SJSA1 (cell line): ENCODE measurements at places on chromosomes 6 and 20. TPM values are rescaled to one million over a fixed set of nuclear protein-coding genes. Genes with fewer than 3 reads are reported as not detected.

GRCh38 chr6:4844108-4844507 lies 67.9 kb downstream of the CDYL start:
- H3K4me3 ChIP-seq = no peak overlapping the region
- DNase-seq = no peak
- H3K36me3 ChIP-seq = no peaks in the 10 kb centered on the region
- H3K27me3 ChIP-seq = no peaks in the 10 kb centered on the region

DNA sequence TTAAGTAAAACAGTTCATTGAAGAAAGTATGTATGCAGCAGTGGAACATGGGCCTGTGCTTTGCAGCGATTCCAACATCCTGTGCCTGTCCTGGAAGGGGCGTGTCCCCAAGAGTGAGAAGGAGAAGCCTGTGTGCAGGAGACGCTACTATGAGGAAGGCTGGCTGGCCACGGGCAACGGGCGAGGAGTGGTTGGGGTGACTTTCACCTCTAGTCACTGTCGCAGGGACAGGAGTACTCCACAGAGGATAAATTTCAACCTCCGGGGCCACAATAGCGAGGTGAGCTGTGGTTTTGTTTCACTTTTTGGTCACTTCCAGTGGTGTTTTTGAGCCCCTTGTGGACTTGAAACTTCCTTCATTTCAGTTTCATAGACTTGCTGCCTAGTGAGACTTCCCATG lies 1.7 kb downstream of the TULP4 start:
- H3K27ac ChIP-seq = no peak overlapping the region
- H3K27me3 ChIP-seq = no peaks in the 10 kb centered on the region
- peaks cover 42% of the 10 kb centered on the region for H3K36me3 ChIP-seq
- H3K4me3 ChIP-seq = no peak overlapping the region

- H3K4me3 ChIP-seq = no peak overlapping the region
- H3K4me1 ChIP-seq = no peaks in the 10 kb centered on the region
- no peak for DNase-seq
- H3K36me3 ChIP-seq = no peaks in the 10 kb centered on the region
- no peak overlapping the region for H3K27ac ChIP-seq
These were observed 60.1 kb upstream of the PDE7B start for GRCh38 chr6:135791441-135791840.

DNA sequence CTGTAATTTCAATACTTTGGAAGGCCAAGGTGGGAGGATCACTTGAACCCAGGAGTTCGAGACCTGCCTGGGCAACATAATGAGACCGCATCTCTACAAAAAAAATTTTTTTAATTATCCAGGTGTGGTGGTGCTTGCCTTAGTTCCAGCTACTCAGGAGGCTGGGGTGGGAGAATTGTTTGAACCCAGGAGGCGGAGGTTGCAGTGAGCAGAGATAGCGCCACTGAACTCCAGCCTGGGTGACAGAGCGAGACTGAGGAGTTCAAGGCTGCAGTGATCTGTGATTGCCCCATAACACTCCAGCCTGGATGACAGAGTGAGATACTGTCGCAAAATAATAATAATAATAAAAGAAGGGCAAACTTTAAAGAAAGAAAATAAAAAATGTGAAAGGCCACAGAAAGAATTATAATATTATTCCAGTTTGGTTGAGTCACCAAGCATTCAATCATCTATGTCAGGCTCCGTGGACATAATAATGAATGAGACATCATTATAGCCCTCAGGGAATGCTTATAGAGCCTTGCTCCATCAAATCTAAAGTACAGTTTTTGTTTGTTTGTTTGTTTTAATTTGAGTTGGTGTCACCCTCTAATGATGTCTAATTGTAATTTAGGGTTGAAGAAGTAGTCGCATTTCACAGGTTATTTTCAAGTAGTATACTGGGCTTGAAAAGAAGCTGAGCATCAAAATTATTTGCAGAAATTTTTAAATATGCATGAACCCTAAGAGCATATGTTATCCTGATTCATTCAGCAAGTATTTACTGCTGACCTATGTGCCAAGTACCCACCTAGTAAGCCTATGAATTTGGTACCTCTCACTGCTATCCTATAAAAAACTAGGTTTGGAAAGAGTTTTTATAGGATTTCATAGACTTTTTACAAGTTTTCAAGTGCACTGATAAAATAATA lies 15.1 kb downstream of the GLYATL3 start:
- no peaks in the 10 kb centered on the region for H3K4me1 ChIP-seq
- no peaks in the 10 kb centered on the region for H3K36me3 ChIP-seq
- no peak overlapping the region for H3K27ac ChIP-seq
- DNase-seq = no peak

- no peaks in the 10 kb centered on the region for H3K27me3 ChIP-seq
- no peak overlapping the region for H3K27ac ChIP-seq
- H3K4me3 ChIP-seq = no peak overlapping the region
- no peaks in the 10 kb centered on the region for H3K36me3 ChIP-seq
- no peaks in the 10 kb centered on the region for H3K4me1 ChIP-seq
- no peak for DNase-seq
These were observed 33.1 kb upstream of the FBXL4 start for GRCh38 chr6:98980819-98981218.

DNA sequence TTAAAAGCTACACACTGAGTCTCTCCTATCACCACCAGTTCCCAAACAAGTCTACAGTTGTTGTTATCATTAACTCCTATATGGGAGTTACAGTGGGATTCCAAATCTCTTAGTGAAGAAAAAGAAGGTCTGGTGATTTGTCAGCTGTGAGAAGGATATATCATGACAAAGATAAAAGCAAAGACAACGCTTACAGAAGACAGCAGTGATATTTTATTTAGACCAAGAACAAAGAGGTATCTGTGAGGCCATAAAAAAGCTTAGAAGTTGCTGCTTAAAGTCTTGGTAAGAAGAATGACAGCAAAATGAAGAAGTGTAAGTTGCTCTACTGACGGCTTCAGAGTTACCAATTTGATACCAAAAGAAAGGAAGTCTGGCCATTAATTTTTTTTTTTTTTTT lies 47.2 kb downstream of the CHD6 start:
- no peaks in the 10 kb centered on the region for H3K36me3 ChIP-seq
- no peaks in the 10 kb centered on the region for H3K27me3 ChIP-seq
- no peaks in the 10 kb centered on the region for H3K4me1 ChIP-seq
- H3K27ac ChIP-seq = no peak overlapping the region
- DNase-seq = no peak

GRCh38 chr20:34536798-34537394 lies 20.7 kb downstream of the DYNLRB1 start:
- no peak for DNase-seq
- no peak overlapping the region for H3K4me3 ChIP-seq
- peaks cover 12% of the 10 kb centered on the region for H3K4me1 ChIP-seq
- no peak overlapping the region for H3K27ac ChIP-seq
- peaks cover 96% of the 10 kb centered on the region for H3K36me3 ChIP-seq

GRCh38 chr6:160137130-160137988 lies 15.7 kb downstream of the SLC22A1 start:
- no peak for DNase-seq
- no peak overlapping the region for H3K27ac ChIP-seq
- H3K4me1 ChIP-seq = peaks cover 11% of the 10 kb centered on the region
- no peaks in the 10 kb centered on the region for H3K27me3 ChIP-seq
- no peak overlapping the region for H3K4me3 ChIP-seq
- H3K36me3 ChIP-seq = no peaks in the 10 kb centered on the region

GRCh38 chr20:58715391-58715800 lies 22.8 kb downstream of the NPEPL1 start:
- no peak overlapping the region for H3K4me3 ChIP-seq
- H3K27me3 ChIP-seq = no peaks in the 10 kb centered on the region
- DNase-seq = no peak
- H3K36me3 ChIP-seq = no peaks in the 10 kb centered on the region

- H3K27ac ChIP-seq = no peak overlapping the region
- no peaks in the 10 kb centered on the region for H3K36me3 ChIP-seq
- H3K4me1 ChIP-seq = no peaks in the 10 kb centered on the region
These were observed 603.2 kb downstream of the RNF144B start for GRCh38 chr6:18990059-18990978.

GRCh38 chr6:168103050-168103830 lies 24.2 kb upstream of the FRMD1 start:
- no peaks in the 10 kb centered on the region for H3K36me3 ChIP-seq
- no peak for DNase-seq
- no peak overlapping the region for H3K27ac ChIP-seq
- no peak overlapping the region for H3K4me3 ChIP-seq

TSPO2 gene
- total RNA-seq = not detected in 2 replicates

SLC17A4 gene
- not detected in 2 replicates for total RNA-seq

TRAPPC3L gene
- 0.06 TPM in 1 of 2 replicates, not detected in the other for total RNA-seq

PLEKHG1 gene
- total RNA-seq = 0.08 TPM in 1 of 2 replicates, not detected in the other

RAB32 gene
- 88.6 and 146 TPM in 2 replicates for total RNA-seq
